Left lobe of liver (tissue), 2 donors: ENCODE measurements at places on chromosomes 4 and X. TPM values are rescaled to one million over a fixed set of nuclear protein-coding genes. Genes with fewer than 3 reads are reported as not detected.

GRCh38 chrX:40248822-40249221 is 151.1 kb upstream of the BCOR start:
- no peak for DNase-seq

DNA sequence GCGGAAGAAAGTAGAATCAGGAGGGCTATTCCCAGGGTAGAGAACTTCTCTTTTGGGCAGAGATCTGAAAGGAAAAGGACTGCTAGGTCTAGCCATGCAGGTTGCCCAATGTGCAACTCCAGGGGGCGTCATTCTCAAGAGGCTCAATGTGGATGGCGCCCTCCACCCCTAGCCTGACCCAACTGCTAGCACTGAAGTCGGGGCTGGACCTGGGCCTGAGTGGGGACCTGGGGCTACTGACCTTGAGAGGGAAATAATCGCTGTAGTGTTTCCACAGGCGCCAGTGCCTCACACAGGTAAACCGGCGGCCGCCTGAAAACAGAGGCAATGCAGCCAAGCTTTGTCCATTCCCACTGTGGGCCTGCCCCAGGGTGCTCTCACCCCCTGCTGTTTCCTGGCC is 6.1 kb downstream of the AWAT2 start:
- no peak for DNase-seq

DNA sequence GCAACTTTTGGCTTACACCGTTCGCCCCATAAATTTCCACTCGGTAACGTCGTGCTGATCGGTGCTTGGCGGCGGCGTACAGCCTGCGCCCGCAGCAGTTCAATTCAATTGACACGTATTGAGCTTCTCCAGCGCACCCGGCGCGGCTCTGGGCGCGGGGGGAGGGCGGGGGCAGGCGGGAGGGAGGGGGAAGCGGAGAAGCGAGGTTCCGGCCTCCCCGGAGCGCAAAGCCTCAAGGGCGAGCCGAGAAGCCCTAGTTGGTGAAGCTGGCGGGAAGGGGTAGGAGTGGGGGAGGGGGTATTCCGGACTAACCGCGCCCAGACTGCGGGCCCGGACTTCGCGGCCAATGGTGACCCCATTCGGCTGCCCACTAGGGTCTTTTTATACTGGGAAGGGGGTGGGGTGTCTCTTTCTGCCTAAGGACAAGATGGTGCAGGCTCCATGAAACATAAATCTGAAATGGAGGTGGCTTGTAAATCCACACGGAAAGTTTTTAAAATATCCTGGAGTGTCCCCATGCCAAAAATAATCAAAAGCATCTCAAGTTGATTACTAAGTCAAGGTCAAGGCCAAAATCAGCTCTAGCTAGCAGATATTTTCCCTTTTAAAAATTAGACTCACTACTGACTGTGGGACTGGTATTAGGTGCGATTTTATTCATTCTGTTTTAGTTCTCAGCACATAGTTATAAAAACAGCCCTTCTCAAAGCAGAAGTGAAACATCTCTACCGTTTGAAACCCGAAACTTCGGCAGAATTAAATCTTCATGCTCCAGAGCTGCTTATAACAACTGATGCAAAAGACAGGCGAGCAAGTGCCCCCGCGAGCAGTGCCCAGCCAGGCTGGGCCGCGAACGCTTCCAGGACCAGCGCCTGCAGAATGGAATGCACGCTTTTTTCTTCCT is 1.5 kb upstream of the BCOR start:
- no peak for DNase-seq

DNA sequence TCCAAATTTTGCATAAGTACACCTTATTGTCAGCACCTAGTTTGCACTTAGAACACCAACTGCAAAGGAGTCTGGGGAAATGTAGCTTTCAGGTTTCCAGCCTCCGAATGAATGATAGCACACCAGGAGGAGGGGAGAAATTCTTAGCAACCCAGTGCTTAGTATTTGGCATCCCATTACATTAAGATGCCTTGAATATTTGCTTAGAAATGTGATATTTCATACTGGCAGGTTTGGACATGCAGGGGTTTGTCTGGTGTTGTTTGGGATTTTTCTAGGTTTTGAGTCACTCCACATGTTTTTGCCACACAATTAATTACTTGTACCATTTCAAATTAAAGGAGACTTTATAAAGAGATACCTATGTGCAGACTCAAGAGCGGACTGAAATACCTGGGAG is 60.3 kb upstream of the CAMK2D start:
- no peak for DNase-seq

DNA sequence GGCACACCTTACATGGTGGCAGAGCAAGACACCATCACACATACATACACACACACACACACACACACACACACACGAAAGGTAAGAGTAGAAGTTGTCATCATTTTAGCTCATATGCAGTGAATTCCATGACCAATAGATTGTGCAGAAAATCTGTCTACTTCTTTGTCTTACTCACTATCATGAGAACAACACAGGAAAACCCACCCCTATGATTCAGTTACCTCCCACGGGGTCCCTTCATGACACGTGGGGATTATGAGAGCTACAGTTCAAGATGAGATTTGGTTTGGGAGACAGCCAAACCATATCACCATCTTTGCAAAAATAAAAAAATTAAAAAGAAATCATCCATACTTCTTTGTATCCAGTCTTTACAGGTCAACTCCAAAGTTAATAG is 221.1 kb downstream of the BMPR1B start:
- no peak for DNase-seq

DNA sequence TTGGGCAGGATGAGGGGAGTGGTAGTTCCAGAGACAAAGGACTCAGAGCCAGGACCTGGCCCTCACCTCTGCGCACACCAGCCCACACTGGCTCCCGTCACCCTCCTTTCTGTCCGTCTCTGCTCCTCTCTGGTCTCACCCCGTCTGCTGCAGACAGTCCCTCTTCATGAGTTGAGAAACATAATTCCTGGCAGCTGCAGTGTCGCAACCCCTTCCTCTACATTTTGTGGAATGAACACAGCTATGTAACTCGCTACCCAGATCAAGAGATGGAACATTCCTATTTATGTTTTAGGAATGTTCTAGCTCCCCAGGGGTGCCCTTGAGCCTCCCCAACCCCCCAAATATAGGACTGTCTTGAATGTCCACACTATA is 59.3 kb downstream of the SHROOM2 start:
- DNase-seq = no peak

- no peak for DNase-seq
Observed at GRCh38 chrX:153973127-153974002, 811 bp downstream of the TMEM187 start.

DNA sequence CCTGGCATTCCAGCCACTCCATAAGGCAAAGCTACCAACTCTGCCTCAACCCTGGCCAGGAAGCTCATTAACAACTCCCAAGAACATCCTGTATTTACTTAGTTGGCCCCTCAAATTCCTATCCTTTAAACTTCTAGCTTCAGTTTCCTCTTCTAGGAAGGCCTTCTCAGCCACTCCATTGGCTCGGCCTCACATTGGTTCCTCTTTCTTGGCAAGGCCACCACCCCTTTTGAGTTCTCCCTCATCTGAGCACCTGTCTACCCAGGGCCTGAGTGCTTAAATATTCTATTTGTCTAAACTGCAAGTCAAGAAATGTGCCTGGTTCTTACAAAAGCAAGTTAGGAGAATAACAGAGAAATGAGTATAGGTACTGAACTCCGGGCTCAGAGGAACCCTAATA is 10.0 kb downstream of the SMC1A start:
- DNase-seq = no peak

DNA sequence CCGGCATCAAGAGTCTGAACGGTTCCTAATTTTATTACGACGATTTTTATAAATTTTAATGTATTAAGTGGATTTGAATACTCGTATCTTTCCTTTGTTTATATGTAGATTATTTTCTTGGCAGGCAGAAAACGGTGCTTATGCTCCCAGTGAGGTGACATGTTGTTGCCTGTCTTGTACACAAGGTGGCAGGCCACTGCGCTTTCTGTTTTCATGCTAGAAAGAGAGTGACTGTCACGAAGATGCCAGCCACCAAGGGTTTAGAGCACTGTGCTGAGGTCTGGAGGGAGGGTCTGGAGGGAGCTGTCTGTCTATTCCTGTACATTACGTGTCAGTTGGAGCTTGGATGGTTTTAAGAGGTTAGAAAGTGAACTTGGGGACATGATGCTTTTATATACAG is 87.7 kb downstream of the SHROOM2 start:
- DNase-seq = no peak

DNA sequence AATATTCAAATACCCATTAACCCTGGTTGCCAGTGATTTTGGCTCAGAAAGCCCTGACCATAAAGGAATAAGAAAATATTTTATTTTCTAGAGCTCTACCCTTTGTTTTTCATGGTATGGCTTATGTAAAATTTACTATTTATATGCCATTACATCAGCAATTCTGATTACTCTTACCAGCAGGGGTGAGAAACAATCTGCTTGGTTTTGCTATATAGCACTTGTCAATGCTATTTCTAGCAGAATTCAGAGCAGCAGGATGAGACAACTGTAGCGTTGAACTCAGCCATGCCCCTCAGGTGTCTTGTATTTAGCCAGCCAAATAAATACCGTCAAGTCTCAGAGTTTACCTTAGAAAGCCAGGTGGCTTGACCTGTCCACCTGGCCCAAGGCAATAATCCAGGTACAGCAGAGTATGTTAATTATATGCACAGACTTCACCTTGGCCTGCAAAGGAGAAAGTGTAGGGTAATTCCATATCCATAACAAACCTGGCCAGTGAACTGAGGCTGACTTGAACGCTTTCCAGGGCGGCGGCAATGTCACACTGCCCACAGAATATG is 1303.5 kb downstream of the RAPGEF2 start:
- no peak for DNase-seq

DNA sequence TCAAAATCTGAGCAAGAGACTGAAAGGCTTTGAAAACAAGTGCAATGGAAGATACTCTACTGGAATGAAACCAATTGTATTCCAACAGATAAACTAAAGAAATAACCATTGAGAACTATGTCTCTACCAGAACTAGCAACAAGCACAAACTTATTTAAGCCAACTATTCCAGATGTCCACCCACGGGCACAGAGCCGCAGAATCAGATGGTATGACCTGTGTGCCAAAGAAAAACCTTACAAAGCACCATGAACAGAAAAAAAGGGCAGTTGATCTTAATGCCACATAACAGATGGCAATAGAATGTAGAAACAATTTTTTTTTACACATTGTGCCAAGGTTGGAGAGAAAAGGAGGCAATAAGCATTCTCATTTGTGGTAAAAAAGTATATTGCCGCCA is 269.3 kb upstream of the ADGRL3 start:
- no peak for DNase-seq

The KIAA1210 gene
- total RNA-seq = not detected

The HGFAC gene
- 177 TPM for total RNA-seq

The HS6ST2 gene
- not detected for total RNA-seq
